Activated effector memory CD4-positive, alpha-beta T cell treated with Interleukin-2 at 50 U/mL for 16 hours (primary cell): ENCODE measurements at places on chromosomes 1 and 21.

DNA sequence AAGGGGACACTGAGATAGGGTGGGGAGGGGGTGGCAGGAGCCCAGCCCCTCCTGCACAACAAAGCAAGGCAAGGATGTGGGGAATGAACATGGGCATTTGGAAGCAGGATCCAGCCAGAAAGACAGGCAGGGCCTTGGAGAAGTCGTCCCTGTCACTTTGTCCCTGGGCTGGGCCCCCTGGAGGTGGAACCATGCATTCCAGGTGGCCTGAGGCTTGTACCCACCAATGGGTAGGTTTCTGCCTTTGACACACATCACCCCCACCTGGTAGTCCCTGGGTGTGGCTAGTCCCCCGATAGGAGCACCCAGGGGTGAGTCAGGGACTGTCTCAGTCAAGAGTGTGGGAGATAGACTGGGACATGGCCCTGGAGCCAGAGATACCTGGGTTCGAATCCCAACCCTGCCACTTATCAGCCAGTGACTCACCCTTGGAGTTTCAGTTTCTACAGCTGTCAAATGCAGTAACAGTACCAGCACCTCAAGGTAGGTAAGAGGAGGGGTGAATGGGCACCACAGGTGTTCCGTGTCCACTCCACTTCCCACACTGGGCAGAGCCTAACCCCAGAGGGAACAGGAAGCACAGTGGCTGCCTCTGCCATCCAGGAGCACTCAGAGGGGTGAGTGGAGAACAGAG, 10.0 kb downstream of the PLA2G2D start:
- DNase-seq = no peak

DNA sequence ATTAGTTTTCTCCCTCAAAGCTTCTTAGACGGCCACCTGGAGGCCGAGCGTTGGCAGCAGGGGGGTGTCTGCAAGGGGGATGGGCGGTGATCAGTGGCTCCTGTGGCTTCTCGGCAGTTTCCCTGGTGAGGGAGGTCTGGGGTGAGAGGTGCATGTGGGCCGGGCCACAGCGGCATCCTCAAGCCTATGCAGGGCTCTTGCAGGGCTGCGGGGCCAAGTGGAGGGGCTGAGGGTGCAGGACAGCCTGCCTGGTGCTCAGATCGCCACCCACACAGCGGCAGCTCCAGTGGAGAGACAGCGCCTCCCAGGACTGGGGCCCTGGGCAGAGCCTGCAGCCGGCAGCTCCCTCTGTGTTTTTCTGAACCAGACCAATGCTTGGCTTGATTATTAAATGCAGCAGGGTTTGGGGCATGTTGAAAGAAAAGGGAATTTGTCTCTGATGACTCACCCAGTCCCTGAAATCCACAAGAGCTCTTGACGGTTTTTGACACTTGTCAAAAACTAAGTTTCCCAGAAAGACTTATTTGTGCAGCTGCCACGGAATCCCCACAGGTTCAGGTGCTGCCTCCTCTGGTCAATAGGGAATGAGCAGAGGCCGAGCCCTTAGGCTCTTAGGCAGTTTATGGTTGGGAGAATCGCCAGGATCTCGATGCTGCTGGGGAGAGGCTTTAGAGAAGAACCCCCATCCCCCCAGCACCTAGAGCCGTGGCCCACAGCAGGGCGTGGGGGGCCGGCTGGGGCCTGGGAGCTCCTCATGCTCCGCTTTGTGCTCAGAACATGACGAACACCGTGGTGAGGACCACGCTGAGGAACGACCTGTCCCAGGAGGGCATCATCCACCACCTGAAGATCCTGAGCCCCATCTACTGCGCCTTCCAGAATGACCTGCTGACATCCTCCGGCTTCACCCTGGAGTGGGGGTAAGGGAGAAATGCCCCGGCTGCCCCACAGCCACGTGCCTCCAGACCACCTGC, 54.7 kb downstream of the UMODL1 start:
- DNase-seq = no peak

DNA sequence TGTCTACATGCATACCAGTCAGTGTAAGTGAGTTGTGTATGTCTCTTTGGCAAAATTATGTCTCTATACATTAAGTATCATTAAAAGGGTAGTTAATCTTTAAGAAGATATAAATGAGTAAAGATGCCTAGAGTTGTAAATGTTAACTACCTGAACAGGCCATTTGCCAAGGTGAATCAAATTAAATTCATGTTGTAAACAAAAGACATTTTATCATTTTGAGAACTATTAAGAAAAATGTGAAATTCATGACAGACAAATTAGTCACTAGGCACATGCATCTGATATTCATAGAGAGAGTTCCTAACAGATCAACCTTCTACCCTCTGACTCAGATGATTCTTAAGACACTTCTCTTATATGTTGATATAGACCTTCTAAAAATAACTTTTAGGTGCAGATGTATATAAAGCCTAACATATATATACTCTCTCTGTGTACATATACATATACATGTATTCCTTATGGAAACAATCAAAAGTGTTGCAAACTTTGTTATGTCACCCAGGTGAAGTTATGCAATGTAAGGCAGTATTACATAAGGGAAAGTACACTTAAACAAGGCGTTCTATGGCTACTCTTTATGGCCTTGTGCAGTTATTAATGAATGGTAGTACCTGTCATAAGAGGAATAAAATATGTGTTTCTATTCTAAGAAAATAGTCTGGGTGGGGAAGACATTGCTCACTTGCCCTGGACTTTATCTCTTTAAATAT, at the start of gene TMPRSS15:
TSS of gene TMPRSS15 (minus strand) at position 51 of the 716 bp plus-strand sequence. CDS start 163 bp downstream, outside the sequence.
- no peak for DNase-seq

GRCh38 chr21:35658242-35658641, 402.1 kb downstream of the SETD4 start:
- no peak for DNase-seq

DNA sequence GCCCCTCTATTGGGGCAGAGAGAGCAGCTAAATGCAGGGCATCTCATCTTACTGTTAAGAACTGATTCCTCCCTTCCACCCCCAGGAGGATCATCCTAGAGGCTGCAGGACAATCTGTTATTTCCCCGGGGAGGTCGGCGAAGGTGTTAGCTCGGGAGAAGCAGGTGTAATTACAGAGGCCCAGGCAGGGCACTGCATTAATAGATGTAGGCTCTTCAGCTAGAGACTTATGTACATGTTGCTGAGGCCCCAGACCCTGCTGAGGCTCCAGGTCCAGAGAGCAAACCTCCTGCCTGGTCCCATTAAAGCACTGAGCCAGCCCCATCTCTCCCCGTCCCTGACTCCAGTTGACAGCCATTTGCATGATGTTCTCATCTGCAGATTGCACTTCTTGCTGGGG, 320.3 kb upstream of the VAMP3 start:
- no peak for DNase-seq

DNA sequence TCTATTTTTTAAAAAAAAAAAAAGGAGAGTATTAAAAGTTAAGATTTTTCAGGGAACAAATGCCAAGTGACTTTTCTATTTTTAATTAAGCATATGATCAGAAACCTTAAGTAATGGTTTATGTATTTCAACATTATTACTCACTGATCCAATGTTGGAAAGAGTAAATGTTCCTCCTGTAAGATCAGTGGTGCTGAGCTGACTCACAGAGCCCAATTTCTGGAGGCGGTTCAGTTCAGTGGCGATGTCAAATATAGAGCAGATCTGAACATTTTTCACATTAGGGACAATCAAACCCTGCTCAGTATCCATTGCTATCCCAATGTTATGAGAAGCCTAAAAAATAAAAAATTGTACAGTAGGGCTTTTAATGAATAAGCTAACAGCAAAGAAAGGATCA, 28.2 kb upstream of the LRRC39 start:
- DNase-seq = no peak

GRCh38 chr1:54571326-54571725, 23.3 kb downstream of the ACOT11 start:
- no peak for DNase-seq

- DNase-seq = no peak
These were observed 14.4 kb downstream of the SDCCAG8 start for GRCh38 chr1:243270097-243270864.

DNA sequence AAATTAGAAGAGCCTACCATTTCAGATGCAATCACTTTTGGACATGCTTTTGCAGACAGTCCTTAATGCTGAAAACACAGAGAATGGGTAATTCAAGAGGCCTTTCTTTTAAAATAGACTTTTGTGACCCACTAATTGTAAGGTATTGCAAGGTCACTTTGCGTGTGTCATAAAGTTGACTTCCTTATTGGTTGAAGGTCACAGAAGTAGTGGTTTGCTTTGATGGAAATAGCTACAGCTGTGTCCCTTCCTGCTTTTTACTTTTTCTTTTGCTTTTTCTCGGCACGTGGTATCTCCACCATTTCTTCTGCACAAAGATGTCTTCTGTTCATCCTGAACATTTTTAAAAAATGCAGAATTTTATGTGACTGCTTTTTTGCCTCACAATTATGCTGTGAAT, 146.8 kb downstream of the DYRK1A start:
- DNase-seq = no peak

GRCh38 chr1:232610192-232610901, 19.6 kb downstream of the SIPA1L2 start:
- DNase-seq = no peak

DNA sequence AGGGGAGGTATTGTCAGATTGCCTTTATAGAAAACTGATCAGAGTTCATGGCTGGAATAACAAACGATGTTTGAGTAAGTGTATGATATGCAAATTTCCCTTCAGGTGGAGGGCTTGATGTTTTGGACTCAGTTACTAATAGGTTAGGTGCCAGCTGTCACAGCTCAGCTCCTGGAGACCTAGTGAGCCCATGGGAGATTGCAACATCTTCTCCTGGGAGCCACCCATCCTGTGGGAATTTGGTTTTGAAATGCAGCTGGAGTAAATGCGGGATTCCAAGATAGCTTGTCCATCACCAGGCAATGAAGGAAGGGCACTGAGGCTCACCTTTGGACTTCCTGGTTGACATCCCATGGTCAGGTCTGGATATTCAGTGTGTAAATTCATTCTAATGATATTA, 211.4 kb upstream of the NRIP1 start:
- DNase-seq = no peak

- DNase-seq = no peak
These were observed 77.1 kb downstream of the TOMM20 start for GRCh38 chr1:235051521-235051920.

DNA sequence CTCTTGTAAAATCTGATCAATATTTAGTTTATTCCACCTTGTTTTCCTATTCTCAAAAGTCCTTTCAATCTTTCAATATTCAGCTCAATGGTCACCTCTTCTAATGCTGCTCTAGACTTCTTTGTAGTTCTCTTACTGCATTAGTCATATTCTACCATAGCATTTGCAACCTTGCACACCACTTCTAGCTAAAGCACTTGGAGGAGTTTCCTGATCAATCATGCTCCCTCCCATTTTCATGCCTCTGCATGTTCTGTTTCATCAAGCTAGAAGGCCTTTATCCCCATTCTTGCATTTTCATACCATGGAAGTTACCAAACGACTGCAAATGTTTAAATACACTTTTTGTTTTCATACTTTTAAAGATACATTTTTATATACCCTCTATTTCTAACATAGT, 72.1 kb downstream of the SLC5A9 start:
- DNase-seq = no peak
